Pulmonary artery endothelial cell (primary cell): ENCODE measurements at places on chromosomes 12 and 14.

- DNase-seq: no peak
These were observed 4.4 kb upstream of the NID2 start for GRCh38 chr14:52073251-52073650.

DNA sequence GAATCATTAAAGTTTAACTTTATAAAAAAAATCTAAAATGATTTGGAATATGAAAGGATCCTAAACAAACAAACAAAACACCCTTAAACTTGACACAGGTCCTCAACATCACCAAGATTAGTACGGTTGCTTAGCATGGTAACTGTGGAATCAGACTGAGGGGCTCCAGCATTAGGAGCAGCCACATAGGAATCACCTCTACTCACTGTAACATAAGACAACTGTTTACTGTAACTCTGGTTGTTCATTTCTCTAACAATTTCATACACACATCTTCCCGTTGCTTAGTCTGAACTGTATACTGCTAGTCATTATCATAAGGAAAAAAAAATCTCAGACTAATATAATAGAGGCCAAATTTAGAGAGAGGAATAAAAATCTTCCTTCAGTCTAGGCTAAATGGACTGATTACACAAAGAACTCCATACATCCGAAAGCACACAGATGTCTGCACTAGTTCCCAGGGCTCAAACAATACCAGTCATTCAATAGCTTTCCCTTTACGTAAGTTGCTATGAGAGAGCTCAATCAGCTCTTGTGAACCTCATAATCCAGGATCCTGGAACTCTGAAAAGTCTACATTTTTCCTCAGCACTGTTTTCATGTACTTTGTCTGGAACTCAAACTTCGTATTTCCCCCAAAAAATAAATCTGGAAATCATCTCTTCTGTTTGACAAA, 26.0 kb downstream of the LRP6 start:
- no peak for DNase-seq

- no peak for DNase-seq
These were observed 418 bp downstream of the AMN1 start for GRCh38 chr12:31728289-31728916.

DNA sequence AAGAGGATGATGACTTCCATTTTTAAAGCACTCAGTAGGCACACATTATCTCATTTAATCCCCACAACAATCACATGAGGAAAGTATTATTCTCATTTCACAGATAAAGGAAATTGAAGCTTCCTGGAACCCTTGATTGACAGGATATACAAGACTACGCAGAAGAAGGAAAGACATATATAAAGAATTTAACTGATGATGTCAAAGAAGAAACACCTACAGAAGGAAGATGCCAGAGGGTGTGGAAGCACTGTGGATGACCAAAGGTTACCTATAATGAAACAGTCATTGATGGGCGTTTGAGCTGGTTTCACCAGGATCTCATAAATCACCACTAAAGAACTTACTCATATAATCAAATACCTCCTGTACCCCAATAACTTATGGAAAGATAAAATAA, 197.4 kb downstream of the SLC25A21 start:
- DNase-seq: no peak

GRCh38 chr14:103071544-103072251, 12.3 kb upstream of the LBHD2 start:
- no peak for DNase-seq

DNA sequence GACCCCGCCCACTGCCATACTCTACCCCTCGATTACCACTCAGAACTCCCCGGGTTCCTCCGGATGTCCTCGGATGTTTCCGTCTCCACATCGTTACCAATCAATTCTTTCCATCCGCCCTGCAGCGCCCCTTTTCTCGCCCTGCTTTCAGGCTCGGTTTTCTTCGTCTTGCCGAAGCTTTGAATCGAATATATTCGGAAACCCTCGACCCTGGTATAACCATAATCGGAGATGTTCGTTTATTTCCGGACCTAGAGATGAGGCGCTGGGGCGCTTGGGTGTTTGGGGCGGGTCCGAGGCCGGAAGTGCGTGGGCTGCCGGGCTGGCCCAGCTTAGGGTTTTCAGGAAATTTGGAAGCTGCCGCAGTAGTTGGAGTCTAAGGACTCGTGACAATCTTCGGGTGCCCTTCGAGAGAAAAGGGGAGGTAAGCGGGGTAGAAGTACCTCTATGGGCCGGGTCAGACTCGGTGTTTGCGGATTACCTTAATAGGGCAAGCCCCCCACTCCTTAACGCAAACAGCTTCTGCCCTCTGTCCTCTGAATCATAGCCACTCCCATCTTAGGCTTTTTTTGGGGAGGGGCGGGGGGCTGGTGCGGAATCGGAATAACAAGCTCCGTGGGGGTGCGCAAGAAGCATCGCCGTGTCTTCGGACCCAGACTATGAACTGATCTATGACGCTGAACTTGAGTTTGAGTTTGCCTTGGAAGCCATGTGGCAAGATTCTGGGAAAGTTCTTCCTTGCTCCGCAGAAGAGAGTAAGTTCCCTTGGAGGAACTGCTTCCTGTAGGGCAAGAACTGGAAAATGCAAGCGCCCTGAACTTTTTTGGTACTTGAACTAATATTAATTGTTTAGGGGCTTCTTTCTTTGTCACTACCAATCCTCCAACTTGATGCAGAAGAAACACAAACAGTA, at the start of gene C14orf119:
Gene C14orf119, plus strand, starts transcription at position 310 of the 913 bp plus-strand sequence. CDS start 2,154 bp downstream, outside the sequence.
- DNase-seq: peak; percentile 97
